ENCODE measurements at places on chromosomes 2 and 18.

DNA sequence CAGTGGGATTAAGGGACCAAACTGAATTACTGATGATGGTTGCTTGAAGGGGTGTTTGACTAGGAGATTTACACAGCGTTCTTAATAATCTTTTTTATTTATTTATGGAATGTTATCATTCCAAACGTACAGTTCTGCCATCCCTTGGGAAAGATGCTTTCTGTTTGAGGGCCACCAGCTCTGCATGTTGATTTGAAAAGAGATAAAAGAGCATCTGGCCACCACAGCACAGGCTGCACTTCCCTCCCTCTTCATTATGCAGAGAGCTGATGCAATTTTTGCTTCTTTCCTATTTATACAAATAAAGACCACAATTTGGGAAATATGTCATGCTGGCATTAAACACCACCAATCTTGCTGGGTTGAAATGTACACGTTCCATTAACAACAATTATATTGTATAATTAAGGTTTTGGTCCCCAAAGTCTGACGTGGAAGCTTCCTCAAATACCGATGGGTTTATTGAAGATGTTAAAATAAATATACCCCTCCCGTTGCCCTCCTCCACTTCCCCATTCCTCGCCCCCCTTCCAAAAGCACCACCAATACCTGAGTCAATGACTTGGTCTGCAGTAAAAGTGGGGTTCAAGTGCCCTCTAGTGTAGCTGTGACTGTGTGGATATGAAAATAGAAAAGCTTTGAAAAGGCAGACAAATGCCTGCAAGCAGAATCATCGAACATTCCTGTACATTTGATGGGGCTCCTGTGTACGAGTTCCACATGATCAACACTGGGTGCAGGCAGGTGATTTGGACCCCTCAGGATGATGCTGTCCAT lies 211.9 kb downstream of the HRH4 start:
- no peak for DNase-seq

DNA sequence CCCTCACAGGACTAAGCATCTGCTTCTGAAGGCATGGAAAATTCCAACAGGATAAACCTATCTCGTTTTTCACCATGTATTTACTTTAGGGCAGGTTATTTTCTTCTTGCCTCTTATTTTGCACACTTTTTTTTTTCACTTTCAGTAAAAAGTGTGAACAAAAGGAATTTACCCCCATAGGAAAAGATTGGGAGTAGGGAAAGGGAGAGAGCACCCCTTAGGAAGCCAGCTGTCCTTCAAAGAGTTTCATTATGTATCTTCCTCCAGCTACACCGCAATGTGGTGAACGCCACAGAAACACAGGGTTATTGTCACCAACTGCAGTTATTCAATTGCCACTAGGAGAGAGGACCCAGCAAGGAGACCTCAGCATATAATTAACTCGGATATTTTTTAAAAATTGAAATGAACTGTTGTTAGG lies 286.2 kb upstream of the VRK2 start:
- no peak for DNase-seq

- DNase-seq, result no peak
Observed at GRCh38 chr2:174632841-174633622, 35.4 kb upstream of the WIPF1 start.

DNA sequence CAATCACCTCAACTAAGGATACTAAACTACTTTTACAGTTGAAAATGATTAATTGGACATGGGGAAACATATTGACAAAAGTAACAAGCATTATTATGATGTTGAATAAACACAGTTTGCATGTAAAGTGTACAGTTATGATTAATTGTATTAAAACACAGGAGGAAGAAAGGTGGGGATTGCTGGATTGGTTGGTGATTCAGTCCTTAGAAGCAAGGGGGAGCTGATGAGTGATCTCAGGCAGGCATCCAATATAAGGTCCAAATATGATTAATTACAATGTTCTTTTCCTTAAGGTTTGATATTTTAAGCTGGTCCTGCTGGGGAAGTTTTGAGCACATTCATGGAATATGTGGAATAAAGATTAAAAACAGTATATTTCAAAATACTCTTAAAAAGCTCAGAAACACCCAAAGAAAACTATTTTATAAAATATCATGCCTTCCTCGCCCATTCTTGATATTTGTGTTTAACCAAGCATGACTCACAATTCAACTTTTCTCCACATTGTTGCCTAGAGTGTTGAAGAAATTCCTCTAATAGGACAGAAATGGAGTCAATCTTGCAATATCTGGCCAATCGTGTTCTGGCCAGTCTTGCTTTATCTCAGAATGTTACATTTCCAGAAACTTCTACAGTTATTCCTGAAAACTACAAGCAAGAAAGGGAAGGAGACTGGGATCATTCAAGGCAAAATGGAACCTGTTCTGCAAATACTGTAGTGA lies 268.2 kb downstream of the RPIA start:
- no peak for DNase-seq

- no peak for DNase-seq
Observed at GRCh38 chr2:201127570-201127969, 11.6 kb downstream of the CFLAR start.

DNA sequence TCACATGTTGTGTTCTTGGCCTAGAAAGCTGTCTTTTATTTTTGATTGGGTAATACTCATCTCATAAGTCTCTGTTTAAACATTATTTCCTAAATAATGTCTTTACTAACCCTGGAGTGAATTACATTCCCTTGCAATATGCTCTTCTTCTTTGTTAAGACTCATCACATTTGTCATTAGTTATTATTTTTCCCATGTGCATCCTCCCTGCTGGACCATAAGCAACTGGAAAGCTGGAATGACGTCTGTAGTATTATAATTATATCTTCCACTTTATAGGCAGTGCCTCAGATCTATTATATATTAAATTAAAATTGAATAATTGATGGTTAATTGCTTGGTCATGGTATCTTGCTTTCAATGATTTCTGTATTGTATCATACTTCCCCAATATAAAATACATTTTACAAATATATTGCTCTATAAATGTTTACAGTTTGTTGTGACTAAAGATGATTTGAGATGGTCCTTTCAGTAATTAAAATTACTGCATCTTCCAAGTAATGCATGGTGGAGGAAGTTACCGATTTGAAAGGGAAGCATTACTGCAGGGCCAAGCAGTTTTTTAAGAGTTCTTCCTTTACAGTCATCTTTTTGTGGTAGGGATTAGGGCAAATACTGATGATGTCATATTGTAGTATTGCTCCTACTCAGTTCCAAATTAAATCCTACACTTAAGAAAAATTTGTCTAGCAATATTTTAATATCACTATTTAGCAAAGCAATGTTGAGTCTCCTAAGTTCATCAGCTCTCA lies 2.1 kb upstream of the RGPD4 start:
- DNase-seq, result no peak

- no peak for DNase-seq
Observed at GRCh38 chr2:118988706-118989105, 46.7 kb downstream of the MARCO start.

- no peak for DNase-seq
Observed at GRCh38 chr2:25558262-25558661, 115.1 kb downstream of the DTNB start.

GRCh38 chr18:68034296-68034695 lies 517.8 kb upstream of the DSEL start:
- no peak for DNase-seq

- DNase-seq, result no peak
Observed at GRCh38 chr2:68857202-68857845, 13.9 kb downstream of the BMP10 start.

DNA sequence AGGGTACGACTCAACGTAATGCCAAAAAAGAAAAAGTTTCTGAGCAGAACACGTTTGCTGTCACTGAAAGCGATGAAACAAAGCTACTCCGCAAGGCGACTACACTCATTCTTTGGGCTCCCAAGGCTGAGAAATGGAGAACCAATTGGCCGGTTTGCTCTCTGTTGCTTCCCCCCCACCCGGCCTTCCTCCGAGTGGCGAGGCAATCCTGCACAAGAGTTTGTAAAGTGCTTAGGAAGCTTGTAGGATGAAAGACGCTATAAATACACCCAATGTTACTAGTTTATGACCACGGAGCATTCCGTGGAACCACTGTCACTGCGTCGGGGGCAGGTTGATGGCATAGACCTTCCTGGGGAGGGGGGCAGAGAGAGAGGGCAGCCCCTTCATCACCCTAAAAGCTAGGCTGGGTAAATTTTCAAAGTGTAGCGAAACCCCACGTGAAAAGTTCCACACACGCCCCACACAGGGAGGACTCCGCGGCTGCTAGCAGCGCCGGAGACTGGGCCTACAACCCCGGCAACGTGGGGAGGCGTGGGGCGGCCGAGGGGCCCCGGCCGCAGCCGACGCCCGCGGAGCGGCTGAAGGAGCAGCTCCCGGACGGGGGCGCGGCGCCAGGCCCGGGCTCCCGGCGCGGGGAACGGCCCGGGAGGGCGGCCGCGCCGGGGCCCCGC lies 915 bp downstream of the CUL3 start:
- peak; percentile 56 for DNase-seq

GRCh38 chr2:178296394-178297090 lies 102.2 kb downstream of the OSBPL6 start:
- no peak for DNase-seq

GRCh38 chr2:86512892-86513291 lies 50.4 kb downstream of the CHMP3 start:
- no peak for DNase-seq

DNA sequence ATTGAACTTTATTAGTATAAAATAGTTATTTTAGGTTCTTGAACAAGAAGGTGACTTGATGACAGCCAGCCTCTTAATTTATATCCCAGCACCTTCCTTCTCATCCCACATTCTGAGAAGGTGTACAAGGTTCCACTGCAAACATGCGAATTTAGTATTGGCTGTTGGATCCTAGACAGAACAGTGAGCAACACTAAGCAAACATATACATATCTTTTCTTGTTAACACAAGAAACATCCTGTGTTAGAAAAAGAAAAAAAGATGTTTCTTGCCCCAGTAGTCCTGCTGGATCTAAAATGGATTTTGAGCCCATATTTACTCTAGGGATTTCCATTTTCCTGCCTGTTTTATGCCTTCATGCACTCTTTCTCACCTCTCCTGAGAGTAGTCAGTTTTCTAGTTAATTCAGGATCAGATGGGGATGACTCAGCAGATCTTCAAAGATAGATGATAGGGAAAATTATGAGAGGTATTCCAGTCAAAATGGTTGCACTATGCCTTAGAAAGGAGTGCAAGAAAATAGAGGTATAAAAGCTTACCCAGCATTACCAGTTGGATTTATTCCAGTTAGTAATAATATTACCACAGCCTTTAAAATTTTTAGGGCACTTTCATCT lies 336.5 kb downstream of the MEIS1 start:
- DNase-seq, result no peak

DNA sequence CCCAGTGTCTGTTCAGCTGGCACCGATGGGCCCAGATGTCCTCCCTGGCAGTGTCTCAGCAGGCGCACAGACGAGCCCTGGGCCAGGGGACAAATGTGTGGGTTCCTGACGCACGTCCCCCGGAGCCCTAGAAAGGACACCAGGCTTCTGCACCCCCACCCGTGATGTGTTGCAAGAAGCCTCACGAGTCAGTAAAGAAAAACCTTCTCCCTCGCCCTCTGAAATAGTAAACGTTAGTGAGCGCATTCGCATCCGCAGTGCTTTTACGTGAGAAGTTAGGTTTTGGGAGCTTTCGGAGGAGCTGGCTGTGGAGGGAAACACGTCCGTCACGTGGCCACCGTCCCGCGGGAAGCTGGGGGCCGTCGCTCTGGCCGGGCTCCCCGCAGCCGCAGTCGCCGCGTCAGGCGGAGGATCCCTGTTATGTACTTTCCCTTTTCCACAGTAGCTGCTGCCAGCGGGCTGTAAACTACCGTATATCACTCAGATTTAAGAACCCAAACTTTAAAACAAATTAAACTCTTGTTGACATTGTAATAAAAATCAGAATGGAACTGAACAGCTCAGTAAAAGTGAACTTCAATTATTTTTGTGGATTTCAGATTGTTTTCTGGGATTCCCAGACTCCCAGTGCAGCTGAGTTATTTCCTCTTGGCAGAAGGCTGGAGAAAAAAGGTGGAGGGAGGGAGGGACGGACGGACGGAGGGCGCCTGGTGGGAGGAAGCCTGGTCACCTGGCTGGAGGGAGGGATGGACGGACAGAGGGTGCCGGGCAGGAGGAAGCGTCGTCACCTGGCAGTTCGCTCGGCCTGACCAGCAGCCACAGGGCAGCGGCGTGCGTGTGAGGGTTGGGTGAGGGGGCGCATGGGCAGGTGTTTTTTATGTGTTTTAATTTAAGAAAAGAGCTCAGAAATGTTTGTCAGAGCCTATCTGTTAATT lies 112.1 kb downstream of the NFATC1 start:
- DNase-seq, result peak; percentile 90

DNA sequence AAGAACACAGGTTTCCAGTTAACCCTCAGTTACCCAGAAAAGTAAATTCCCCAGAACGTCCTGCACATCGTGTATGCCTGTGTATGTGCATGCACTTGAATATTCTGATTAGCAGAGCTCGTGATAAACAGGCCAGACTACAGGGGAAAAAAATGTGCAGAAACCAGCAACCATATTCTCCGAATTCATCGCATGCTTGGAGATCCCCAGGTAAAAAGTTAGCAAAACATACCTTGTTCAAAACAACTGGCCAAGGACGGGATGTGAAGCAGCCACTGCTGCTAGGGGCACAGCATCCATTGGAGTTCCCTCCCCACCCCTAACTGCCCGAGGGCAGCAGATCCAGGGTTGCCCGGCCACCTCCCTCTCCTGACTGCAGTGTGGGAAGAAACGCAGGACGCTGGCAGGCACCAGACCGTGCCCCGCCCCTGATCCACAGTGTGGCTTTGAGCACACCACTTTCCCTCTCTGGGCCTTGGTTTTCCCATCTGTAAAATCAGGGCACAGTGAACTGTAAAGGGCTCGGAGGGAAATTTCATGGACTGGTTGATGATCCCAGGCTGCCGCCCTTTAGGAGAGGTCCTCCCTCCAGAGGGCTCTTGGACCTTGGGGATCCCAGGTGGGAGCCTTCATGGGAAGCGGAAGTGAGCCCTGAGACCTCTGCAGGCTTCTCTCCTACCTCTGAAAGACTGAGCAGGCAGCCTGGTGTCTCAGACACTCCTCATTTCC lies 11.9 kb upstream of the ARID5A start:
- DNase-seq, result no peak

- DNase-seq, result no peak
Observed at GRCh38 chr2:45818591-45818990, 167.1 kb downstream of the PRKCE start.

- DNase-seq, result no peak
Observed at GRCh38 chr2:31578316-31578715, 2.4 kb downstream of the SRD5A2 start.

DNA sequence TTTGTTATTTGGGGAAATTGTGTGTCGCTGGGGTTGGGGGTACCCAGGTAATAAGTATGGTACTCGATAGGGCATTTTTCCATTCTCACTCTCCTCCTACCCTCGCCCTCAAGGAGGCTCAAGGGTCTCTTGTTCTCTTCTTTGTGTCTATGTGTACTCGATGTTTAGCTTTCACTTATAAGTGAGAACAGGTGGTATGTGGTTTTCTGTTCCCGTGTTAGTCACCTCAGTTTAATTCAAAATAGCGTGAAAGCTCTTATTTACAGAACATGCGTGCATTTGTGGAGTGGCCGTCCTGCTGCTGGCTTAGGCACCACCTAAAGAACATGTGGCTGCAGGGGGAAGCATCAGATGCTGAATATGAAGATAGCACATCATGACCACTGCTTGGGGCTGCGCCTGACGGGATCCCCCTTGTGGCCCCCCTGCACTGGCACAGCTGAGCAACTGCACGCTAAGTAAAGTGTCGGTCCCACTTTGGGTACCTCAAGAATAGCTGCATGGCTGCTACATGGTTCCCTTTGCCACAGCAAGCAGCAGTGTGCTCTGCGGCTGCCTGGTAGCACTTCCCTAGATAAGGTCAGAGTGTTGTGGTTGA lies 569.0 kb downstream of the DCDC2C start:
- no peak for DNase-seq
